ENCODE measurements at places on chromosomes 11 and 22.

DNA sequence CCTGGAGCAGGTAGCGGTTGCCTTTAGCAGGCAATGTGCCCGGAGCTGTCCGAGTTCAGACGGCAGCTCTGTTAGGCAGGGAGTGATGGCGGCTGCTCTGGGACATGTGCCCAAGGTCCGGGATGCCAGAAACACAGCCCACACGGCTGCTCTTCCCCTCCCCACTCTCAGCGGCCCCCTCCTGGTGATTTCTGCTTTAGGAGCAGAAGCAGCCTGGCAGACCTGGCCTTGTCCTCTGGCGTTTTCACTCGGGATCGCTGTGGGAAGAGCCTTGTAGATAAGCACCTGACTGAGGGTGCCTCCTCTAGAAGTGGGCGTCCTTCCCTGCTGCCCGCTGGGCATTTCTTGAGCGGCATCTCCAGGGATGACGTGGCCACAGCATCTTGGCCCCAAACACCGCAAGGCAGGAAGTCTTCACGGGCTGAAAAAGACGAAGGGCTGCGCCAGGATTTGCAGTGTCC, 392.2 kb downstream of the TBC1D22A start:
- DNase-seq = no peak

- no peak for DNase-seq
These were observed 1.9 kb downstream of the TPP1 start for GRCh38 chr11:6617315-6617781.

DNA sequence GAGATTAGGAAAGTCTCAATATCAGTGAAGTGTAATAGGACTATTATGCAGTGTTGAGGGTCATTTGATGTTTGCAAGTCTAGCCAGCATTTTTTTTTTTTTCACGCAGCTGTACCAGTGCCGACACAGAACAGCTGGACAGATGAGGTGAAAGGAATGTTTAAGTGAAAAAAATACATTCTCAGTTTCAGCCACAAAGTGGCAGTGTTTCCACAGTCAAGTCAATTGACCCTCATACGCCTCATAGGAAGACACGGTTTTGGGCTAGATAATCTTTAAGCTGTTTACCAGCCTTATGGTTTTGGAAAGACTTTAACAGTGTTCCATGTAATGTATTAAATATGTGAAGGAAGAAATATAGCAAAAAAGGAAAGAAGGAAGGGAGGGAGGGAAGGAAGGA, 349.9 kb upstream of the ANO3 start:
- DNase-seq = no peak

DNA sequence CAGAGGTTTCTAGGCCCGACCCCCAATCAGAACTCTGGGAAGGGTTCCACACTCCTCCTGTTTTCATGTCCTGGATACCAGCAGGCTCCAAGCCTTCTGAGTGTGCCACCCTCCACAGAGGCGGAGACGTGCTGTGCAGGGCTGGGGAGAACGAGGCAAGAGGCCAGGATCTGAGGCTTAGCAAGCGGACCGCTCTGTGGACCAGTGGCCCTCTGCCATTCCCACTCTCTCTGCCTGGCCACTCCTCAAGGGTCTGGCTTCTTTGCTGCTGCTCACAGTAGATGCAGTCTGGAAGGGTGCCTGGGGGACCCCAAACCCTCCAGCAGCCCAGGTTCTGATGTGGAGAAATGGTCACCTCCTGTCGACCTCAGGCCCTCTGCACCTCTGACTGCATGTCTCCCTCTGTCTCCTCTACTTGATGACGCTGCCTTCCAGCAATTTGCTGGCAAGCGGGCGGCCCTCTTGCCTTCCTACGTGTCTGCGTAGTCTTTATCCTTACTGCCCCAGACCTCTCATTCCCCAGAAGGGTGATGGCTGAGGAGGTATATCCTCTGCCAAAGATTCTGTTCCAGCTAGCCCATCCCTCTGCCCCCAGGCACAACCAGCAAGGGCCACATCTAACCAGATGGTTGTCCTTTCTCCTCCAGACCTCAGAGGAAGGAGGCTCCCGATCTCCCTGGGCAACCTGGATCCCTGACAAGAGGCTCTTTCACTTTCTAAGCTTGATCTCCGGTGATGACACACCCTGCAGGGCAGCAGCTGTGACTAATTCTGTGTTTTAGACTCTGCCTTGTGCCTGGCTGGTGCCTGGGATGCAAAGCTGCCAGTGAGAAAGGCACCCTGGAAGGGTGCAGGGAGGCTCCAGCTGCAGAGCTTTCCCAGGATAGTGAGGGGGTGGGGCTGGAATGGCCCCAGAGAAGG, 87.3 kb downstream of the NAT10 start:
- DNase-seq = peak; percentile 40

DNA sequence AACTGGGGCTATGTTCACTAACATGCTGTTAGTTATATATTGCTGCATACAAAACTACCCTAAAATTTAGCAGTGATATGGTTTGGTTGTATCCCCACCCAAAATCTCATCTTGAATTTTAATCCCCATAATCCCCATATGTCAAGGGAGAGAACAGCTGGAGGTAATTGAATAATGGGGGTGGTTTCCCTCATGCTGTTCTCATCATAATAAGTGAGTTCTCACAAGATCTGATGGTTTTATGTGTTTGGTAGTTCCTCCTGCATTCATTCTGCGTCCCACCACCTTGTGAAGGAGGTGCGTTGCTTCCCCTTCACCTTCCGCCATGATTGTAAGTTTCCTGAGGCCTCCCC, 10.0 kb upstream of the PATL1 start:
- DNase-seq = no peak

DNA sequence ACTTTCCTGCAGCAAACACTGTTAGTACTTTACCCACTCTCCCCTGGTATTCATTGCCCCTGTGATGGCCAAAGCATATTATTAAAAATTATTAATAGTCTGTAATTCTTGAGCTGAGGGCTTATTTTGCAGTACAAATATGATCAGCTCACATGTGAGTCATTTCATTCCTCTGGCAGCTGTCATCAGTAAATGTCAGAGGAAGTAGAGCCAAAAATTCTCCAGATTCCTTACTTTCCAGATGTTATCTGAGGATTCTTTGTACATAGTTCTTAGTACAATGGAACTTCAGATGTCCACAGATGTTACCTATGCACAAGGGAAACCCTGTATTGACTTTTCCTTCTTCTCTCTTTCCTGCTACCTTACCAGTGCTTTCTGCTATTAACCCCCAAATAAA, 12.5 kb downstream of the OR5B3 start:
- DNase-seq = no peak

DNA sequence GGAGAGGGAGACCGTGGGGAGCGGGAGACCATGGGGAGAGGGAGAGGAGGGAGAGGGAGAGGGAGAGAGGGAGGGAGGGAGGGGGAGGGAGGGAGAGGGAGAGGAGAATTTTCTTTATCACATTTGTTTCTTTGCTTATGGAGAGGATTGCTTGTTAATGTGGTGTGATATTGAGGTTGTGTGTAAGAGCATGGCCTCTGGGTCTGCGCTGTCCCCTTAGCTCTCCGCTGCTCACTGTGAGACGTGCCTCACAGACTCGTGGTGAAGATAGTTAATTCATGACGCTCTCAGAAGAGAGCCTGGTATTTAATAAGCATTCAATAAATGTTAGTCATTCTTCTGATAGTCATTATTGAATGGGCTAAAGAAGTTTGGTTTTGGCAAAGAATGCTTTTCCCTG, 26.2 kb downstream of the PPFIA1 start:
- DNase-seq = no peak

DNA sequence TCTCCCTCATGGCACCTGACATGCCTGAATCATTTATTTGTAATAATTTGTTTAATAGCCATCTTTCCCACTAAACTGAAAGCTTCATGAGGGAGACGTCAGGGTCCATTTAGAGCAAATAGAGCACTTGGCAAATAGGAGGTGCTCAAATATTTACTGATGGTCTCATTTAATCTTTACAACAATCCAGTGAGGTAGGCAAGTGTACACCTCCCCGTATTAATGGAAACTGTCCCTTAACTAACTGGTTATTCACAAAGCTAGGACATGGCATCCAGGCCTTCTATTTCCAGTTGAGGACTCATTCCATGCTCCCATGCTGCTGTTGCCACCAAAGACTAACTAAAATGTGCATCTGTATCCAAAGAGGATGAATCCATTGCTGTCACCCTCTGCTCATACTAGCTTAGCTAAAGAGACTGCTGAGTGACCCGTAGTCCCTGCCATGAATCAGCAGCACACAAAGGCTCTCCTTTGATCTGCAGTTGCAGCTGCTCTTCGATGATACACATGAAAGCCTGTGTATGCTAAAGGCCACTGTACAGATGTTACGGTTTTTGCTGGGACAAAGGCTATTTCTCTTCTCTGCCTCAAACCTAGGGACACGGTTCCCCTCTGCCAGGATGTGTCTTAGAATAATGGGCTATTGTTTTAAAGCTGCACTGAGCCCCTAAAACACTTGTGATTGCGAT, 82.6 kb downstream of the RAB30 start:
- no peak for DNase-seq

GRCh38 chr11:44726283-44727113, at the start of gene TSPAN18:
TSS of gene TSPAN18 (plus strand) at chr11:44726962. CDS start at chr11:44906417, 179,455 bp downstream.
- DNase-seq = peak; percentile 41

- no peak for DNase-seq
These were observed 11.0 kb downstream of the GATD1 start for GRCh38 chr11:766106-766935.

DNA sequence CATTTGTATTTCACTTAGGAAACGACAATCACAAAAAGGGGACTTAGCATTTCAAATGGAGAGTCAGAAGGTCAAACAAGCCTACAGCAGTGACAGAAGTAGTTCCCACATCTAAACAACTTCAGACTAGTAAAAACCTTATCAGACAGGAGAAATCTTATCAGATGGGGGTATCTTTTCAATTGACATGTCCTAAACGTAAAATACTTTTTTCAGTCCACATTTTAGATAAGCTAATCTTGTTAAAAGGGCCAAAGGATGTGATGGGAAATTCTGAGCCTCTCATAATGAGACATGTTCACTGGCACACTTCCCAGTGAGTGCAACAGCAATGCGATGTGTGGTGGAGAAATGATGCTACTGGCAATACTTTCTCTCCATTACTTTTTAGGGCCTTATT, 2.4 kb downstream of the MAPK1 start:
- DNase-seq = peak; percentile 48

GRCh38 chr11:73576185-73576614, 21.7 kb downstream of the FAM168A start:
- DNase-seq = no peak

DNA sequence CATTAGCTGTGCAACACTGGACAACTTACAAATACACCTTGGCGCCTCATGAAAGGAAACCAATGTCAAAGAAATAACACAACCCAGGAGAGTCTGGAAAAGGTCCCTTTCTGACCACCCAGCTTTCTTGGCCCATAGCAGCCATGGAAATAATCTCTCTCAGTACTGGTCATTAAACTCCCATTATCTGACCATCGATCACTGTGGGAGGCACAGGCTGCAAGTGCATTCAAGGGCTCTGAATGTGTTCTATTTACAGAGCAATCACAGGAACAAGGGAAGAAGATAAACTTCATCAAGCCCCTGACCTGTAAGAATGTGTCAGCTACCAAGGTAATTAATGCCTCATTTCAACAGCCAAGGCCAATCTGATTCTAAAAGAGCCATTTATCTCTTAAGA, 40.1 kb downstream of the CTSC start:
- no peak for DNase-seq

- DNase-seq = no peak
These were observed 60.1 kb upstream of the MPEG1 start for GRCh38 chr11:59272771-59273372.

GRCh38 chr11:12274056-12274455, 103.3 kb upstream of the PARVA start:
- DNase-seq = no peak

GRCh38 chr22:39410264-39410663, 10.7 kb downstream of the TAB1 start:
- DNase-seq = no peak

DNA sequence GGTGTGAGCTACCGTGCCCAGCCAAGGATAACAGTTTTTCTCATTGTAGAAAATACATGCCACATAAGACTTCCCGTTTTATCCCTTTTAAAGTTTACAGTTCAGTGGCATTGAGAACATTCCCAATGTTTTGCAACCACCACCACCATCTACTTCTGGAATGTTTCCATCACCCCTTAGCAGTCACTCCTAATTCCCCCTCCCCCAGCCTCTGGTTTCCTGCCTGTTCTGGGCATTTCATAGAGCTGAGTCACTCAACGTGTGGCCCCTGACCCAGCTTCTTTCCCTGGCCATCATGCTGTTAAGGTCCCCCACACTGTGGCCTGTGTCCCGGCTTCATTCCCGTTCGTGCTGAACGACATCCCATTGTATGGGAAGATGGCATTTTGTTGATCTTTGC, 30.7 kb downstream of the FGF4 start:
- DNase-seq = no peak

GRCh38 chr11:35083431-35084238, 55.3 kb upstream of the CD44 start:
- peak; percentile 67 for DNase-seq

DNA sequence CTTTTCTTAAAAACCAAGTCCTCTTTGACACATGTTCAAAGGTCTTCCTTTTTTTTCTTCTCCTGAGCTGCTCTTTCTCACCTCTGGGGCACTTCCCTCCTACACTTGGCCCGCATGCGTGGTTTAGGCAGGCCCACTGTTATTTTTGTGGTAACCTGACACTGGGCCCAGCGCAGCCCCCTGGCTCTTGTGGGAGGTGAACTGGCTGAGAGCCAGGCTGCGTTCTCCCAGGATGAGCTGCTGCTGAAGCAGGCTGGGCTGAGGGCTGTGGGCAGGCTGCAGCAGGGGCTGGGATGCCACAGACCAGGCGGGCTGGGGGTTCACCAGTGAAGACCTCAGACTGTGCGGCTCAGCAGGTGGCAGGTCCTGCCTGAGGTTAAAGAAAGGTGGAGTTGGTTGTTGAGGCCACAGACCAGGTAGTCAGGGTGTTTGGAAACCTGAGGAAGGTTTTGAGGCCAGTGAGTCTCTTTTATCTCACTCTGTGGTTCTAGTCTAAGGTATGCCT, 72.4 kb downstream of the TEAD1 start:
- DNase-seq = no peak

GRCh38 chr22:45582955-45583320, 80.3 kb downstream of the FBLN1 start:
- no peak for DNase-seq

GRCh38 chr11:27076121-27076589, 35.5 kb downstream of the BBOX1 start:
- no peak for DNase-seq

DNA sequence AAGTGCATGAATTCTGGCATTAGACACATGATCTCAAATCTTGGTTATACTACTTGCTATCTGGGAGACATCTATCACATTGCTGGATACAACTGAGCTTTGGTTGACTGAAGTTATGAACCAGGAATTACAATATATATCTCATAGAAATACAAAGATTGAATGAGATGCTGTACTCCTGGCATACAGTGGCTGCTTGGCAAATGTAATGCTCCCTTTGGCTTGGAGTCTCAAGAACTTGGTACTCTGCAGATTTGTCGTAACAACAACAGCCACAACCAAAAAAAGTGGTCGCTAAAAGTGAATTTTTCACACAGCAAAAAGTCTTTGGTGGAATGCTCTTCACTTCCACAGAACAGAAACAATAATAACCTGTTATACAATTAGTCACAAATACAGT, 1082.6 kb downstream of the DLG2 start:
- no peak for DNase-seq
